ENCODE measurements at places on chromosomes 6 and 20. TPM values are rescaled to one million over a fixed set of nuclear protein-coding genes. Genes with fewer than 3 reads are reported as not detected.
A peak's percentile ranks its signal among the peaks of the same experiment; 100 is the strongest.

Gene C6orf163
- not detected for polyA plus RNA-seq

Gene MICB
- 7.8 TPM for polyA plus RNA-seq

DNA sequence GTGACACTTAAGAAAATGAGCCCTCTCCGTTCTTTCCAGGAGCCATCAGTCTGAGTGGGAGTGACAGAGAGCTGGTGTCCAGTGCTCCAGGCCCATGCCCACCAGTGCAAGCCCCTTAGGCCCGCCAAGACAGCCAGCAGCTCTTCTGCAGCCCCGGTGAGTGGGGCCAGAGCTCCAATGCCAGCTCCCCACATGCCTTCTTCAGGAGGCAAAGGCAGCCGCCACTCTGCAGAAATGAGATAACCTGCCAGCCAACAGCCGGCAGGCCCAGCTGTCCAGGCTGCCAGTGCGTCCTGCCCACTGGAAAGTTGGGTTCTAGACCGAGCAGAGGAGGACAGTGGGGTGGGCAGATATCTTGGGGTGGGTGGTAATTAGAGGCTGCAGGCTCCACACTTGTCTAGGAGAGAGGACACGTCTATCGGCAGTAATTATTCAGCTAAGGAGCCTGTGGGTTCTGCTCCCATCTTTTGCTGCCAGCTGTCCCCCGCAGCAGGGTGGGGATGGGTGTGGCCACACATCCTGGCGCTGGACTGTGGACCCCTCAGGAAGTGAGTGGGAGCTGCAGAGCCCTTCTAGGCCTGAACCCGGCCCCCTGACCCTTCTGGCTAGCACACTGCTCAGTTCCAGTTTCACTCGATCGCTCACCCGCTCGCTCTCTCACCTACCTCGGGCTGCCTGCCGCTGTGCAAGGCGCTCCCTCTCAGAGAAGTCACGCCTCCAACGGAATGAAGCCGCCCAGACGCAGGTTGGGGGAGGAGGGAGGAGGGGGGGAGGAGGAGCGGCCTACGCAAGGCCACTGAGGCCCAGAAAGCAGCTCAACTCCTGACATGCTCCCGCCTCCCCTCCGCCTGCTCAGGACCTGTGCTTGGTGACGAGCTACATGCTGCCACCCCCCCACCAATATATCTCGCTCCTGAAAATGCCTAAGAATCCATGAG is 3.6 kb downstream of the GRM4 start:
- H3K27ac ChIP-seq, result no peak overlapping the region
- no peak overlapping the region for H3K4me3 ChIP-seq
- H3K27me3 ChIP-seq, result peaks cover 9% of the 10 kb centered on the region

DNA sequence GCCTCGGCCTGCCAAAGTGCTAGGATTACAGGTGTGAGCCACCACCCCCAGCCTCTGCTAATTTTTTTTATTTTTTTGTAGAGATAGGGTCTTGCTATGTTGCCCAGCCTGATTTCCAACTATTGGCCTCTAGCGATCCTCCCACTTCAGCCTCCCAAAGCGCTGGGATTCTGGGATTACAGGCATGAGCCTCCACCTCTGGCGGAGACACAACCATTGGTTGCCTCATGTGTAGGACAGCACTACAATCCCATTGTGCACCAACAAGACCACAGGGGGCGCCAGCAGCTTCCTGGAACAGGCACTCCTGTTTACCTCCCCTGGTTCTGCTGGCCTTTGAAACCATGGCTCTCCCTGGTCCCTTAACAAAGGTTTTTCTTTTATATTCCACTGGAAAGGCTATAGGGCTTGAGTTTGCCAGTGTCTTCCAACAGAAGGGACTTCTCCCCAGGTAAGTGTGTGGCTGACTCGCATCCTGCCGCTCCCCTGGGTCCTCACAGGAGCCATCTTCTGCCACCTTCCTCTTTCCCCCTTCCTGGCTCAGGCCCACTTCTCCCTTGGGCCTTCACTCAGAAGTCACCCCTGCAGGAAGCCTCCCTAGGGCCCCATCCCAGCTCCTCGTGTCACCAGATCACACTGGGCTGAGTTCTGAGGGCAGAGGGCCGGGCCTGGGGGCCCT is 39.2 kb upstream of the TLDC2 start:
- H3K4me1 ChIP-seq, result peaks cover 8% of the 10 kb centered on the region
- no peak overlapping the region for H3K27ac ChIP-seq
- no peaks in the 10 kb centered on the region for H3K27me3 ChIP-seq
- no peaks in the 10 kb centered on the region for H3K36me3 ChIP-seq
- no peak overlapping the region for H3K4me3 ChIP-seq
- DNase-seq, result peak; percentile 70

- peaks cover 8% of the 10 kb centered on the region for H3K4me1 ChIP-seq
- H3K27ac ChIP-seq, result no peak overlapping the region
- DNase-seq, result no peak
- no peaks in the 10 kb centered on the region for H3K27me3 ChIP-seq
- peaks cover 94% of the 10 kb centered on the region for H3K36me3 ChIP-seq
Measured at GRCh38 chr20:35718972-35719635, 19.9 kb downstream of the ROMO1 start.

DNA sequence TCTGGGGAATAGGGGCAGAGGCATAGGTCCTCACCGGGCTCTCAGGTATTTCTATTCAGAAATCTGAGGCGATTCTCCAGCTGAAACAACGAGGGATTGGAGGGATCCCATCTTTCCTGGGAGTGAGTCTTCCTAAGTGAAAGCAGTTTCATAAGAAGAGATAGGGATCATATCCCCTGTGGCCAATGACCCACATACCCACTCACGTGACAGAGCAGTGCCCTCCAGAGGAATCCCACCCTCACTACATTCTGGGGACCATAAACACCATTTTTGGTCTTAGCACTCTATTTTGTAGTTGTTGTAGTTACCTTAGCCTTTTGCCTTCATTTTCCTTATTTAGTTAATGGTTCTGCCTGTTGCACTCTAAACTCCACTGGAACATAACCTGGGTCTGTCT is 121.1 kb downstream of the GPR63 start:
- no peaks in the 10 kb centered on the region for H3K36me3 ChIP-seq
- DNase-seq, result no peak
- H3K4me3 ChIP-seq, result no peak overlapping the region
- H3K27me3 ChIP-seq, result no peaks in the 10 kb centered on the region
- no peak overlapping the region for H3K27ac ChIP-seq

DNA sequence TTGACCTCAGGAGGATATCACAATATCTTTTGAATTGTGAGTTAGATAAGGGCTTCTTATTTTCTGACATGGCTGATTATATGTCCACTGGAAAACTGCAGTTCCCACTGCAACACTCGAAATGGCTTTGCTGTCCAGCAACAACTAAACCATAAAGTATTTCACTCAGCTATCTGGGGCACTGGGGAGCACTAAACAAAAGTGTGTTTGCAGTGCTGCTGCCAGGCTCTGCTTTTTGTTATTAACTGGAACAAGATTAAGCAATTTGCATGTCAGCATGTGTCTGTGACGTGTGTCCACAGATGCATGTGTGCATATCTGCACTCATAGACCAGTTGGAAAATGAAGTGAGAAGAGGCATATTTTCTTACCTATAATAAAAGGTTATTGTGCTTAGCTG is 107.8 kb upstream of the CCN2 start:
- H3K27ac ChIP-seq, result no peak overlapping the region
- H3K36me3 ChIP-seq, result no peaks in the 10 kb centered on the region
- no peak overlapping the region for H3K4me3 ChIP-seq
- no peaks in the 10 kb centered on the region for H3K4me1 ChIP-seq

DNA sequence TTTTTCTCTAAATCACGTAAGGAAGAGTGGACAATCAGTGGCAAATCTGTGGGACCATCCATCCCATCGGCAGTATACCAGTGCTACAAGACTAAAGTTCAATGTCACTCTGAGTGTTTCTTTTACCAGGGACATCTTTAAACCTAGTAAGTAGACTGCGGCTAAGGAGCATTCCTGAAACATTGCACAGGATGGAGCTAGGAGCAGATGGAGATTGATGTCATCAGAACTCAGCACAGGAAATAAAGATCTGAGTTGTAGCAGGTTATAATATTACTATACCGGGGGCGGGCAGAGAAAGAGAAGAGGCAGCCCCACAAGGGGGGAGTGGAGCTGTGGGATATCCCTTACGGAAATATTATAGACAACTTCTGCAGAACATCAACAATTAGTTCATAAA is 162.1 kb downstream of the MTFR2 start:
- H3K4me3 ChIP-seq, result no peak overlapping the region
- H3K27ac ChIP-seq, result no peak overlapping the region
- DNase-seq, result no peak
- no peaks in the 10 kb centered on the region for H3K27me3 ChIP-seq

DNA sequence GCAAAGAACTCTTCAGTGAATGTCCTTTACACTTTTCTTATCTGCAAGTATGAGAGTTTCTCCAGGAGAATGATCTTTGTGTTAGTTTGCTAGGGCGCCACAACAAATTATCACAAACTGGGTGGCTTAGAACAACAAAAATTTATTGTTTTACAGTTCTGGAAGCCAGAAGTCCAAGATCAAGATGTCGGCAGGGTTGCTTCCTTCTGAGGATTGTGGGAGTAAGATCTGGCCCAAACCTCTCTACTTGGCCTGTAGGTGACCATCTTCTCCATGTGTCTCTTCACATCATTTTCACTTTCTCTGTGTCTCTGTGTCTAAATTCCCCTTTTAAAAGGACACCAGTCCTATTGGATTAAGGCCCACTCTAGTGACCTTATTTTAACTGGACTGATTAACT is 103.0 kb downstream of the ADTRP start:
- DNase-seq, result no peak
- H3K27ac ChIP-seq, result no peak overlapping the region
- H3K27me3 ChIP-seq, result peaks cover 10% of the 10 kb centered on the region
- no peak overlapping the region for H3K4me3 ChIP-seq
- no peaks in the 10 kb centered on the region for H3K36me3 ChIP-seq
- H3K4me1 ChIP-seq, result no peaks in the 10 kb centered on the region

DNA sequence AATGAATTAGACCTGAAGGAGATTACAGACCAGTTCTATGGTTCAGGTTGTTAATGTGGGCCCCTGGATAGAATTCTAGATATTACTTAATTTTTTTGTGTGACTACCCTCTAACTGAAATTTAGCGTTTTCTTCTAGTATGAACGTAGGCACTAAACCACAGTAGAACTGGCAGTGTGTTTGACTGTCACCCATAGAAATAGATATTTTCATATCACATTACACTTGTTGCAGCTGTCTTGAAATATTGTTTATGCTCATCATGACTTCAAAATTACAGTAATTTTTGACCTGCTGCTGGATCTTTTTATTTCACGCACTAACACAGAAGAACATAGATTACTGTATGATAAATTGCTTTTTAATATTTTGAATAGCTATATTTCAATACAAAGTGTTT is 31.6 kb downstream of the E2F3 start:
- H3K4me3 ChIP-seq, result no peak overlapping the region
- no peaks in the 10 kb centered on the region for H3K27me3 ChIP-seq
- peaks cover 17% of the 10 kb centered on the region for H3K36me3 ChIP-seq
- no peak overlapping the region for H3K27ac ChIP-seq

- no peaks in the 10 kb centered on the region for H3K27me3 ChIP-seq
- no peak overlapping the region for H3K4me3 ChIP-seq
- H3K4me1 ChIP-seq, result no peaks in the 10 kb centered on the region
- no peak for DNase-seq
- H3K36me3 ChIP-seq, result peaks cover 26% of the 10 kb centered on the region
Measured at GRCh38 chr6:144745439-144745838, 460.3 kb downstream of the UTRN start.

DNA sequence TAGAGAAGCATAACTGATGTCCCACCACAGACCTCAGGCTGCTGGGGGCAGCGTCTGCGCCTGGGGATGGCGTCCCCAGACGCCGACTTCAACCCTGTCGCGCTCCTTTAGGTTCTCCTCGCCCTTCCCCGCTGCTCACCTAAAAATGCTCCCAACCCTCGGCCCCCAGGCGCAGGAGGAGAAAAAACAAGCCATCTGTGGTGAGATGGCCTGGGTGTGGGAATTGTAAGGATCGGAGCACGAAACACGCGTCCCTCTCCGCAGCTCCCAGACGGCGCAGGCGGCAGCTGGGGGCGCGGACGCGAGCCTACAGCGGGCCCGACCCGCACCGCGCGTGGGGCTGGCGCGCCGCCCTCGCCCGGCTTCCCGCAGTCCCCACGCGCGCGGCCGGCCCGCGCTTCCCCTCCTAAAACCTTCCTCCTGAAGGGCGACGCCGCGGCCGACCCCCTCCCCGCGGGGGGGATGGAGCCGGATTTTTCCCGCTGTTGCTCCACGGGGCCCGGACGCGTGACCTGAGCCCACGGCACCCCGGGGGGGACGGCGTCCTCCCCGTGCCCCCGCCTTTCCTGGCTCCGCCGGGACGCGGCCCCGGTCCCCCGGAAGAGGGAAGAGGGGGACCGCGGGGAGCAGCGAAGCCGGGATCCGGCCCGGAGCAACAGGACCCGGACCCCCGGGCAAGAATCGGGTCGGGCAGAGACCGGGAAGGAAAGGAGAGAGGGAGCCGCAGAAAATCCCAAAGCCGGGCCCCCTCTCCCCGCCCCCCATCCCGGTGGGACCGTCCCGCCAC is 611 bp downstream of the EPB41L2 start:
- DNase-seq, result no peak
- no peaks in the 10 kb centered on the region for H3K36me3 ChIP-seq
- peak overlapping the region; percentile 74 for H3K4me3 ChIP-seq
- peaks cover 2% of the 10 kb centered on the region for H3K27me3 ChIP-seq

- no peaks in the 10 kb centered on the region for H3K36me3 ChIP-seq
- DNase-seq, result no peak
- no peaks in the 10 kb centered on the region for H3K4me1 ChIP-seq
- no peaks in the 10 kb centered on the region for H3K27me3 ChIP-seq
Measured at GRCh38 chr20:18265441-18265840, 22.9 kb upstream of the ZNF133 start.

- no peaks in the 10 kb centered on the region for H3K36me3 ChIP-seq
- DNase-seq, result no peak
- no peak overlapping the region for H3K27ac ChIP-seq
- no peaks in the 10 kb centered on the region for H3K4me1 ChIP-seq
Measured at GRCh38 chr6:124798942-124799496, 163.2 kb upstream of the RNF217 start.

Measured in CD4-positive, CD25-positive, alpha-beta regulatory T cell (primary cell).